ENCODE measurements at places on chromosomes 12 and 14.

- peak; percentile 48 for DNase-seq
Measured at GRCh38 chr14:99213101-99213500, 58.9 kb downstream of the BCL11B start.

DNA sequence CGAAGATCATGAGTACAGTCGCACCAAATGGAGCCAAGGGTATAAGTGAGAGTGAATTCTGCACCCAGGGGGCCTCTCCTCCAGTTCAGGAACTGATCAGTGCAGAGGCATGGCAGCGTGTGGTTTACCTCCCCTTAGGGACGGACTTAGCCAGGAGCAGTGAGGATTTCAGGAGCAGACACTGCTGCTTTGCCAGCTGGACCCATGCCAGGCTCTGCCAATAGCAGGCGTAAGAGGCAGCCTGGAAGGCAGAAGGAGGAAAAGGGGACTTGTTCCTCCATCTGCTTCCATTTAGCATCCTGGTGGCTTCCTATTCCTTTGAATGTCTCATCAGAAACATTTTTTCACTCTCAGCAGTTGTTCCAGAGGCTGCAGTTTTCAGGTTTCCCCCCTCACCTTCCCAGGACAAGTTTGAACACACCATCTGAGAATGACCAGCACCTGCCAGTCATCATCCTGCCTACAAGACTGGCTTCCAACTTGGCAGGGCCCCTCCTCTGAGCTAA is 137.0 kb upstream of the LMNTD1 start:
- no peak for DNase-seq

GRCh38 chr12:101915841-101916240 is 38.5 kb downstream of the DRAM1 start:
- DNase-seq = no peak

DNA sequence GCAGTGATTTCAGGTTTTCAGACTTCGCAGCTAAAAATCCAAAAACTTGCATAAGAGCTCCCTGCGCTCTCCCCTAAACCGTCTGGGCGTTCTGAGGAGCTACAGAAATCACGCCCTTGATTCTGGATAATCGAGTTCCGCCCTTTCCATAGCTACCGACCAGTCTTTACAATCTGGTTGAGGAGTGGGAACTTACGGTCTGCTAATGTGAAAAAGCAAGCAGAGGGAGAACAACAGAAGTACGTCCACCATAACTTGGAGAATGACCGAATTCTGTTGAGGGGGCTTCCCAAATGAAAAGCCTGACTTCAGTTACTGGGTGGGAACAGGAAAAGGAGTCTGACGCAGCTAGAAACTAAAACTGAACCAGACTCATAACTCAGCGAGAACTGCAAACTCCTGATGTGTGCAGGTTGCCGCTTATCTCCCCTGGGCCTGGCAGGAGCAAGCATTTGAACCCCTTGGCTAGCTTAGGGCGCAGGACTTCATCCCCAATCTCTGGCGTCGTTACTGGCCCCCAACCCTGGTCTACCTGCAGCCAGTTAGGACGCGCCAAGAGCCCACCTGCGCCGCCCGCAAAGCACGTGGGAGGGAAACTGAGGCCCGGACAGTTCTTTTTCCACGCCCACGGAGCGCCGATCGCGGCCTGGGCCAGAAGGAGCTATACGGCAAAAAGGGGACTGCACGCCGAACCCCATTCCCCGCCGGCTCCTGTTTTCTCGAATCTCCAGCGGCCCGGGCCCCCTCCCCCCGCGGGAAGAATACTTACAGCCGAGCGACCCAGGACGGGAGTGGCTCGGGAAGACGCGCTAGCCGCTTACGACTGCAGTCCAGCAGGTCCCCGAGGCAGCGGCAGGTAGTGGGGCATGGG is 838 bp downstream of the LRIG3 start:
- DNase-seq = peak; percentile 65

- no peak for DNase-seq
Measured at GRCh38 chr14:32682214-32682613, 256.5 kb upstream of the NPAS3 start.

- DNase-seq = peak; percentile 60
Measured at GRCh38 chr12:122064025-122064777, 14.4 kb upstream of the MLXIP start.

- DNase-seq = no peak
Measured at GRCh38 chr14:95061317-95062093, 95.8 kb downstream of the DICER1 start.

DNA sequence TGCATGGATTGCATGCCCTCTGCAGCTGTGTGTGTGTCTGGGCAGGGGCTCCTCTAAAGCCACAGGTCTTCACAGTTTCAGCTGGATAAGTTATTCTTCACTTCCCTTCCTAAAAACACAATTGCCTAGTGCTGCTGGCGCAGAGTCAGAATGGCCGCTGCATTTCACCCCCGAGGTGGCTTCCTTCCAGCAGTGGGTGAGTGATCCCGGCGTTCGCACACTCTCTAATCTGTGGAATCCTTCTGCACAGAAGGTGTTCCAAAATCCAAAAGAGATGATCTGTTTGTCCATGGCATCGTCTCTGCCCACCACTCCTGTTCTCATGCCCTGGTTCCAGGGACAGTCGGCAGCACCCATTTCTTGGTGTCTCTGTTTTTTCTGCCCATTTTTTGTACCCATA is 340.7 kb downstream of the DPF3 start:
- DNase-seq = no peak

- DNase-seq = no peak
Measured at GRCh38 chr14:34912182-34912581, 37.0 kb upstream of the BAZ1A start.

- no peak for DNase-seq
Measured at GRCh38 chr12:105916760-105917039, 222.1 kb downstream of the NUAK1 start.

DNA sequence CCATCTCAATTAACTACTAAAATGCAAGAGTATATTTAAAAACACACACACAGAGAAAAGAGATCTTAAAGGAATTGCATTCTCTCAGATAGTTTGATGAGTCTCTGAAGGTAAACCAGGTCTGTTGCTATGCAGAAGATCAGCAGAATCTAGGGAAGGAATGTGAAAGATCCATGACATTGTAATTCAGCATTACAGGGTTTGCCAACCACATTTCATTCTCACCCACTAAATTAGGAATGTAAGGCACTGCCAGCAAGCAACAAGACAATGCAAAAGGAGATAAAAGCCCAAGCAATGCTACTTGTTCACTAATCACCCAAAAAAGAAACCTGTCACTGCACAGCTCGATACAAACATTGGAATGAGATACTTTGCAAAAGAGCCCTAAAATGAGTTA is 106.3 kb downstream of the LRIG3 start:
- DNase-seq = peak; percentile 26

GRCh38 chr12:51388069-51388799 is 3.0 kb downstream of the GALNT6 start:
- DNase-seq = peak; percentile 93

GRCh38 chr12:104699489-104700190 is 242.9 kb downstream of the CHST11 start:
- DNase-seq = peak; percentile 58

DNA sequence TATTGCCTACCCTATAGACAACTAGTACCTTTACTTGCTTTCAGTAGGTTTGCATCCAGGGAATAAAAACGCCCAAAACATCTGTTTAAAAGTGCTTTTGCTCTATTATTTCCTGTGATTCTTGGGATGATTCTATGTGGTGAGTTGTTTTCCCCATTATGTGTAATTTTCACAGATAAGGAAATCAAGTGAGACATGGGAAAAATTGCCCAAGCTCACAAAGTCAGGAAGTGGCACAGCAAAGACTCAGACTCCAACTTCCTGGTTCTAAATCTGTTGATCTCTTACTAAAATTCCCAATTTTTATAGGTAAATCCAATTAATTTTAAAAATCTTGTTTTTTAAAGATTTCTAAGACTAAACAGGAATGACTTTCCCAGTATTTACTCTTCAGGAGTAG is 39.0 kb downstream of the NID2 start:
- DNase-seq = no peak

DNA sequence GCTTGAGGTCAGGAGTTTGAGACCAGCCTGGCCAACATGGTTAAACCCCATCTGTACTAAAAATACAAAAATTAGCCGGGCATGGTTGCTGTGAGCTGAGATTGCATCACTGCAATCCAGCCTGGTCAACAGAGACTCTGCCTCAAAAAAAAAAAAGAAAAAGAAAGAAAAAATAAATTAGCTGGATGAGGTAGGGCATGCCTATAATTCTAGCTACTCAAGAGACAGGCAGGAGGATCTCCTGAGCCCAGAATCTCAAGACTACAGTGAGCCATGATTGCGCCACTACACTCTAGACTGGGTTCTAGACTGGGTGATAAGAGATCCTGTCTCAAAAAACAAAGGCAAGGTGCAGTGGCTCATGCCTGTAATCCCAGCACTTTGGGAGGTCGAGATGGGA is 16.9 kb downstream of the PPP4R3A start:
- peak; percentile 68 for DNase-seq

- no peak for DNase-seq
Measured at GRCh38 chr14:104091061-104091926, 5.8 kb downstream of the ASPG start.

DNA sequence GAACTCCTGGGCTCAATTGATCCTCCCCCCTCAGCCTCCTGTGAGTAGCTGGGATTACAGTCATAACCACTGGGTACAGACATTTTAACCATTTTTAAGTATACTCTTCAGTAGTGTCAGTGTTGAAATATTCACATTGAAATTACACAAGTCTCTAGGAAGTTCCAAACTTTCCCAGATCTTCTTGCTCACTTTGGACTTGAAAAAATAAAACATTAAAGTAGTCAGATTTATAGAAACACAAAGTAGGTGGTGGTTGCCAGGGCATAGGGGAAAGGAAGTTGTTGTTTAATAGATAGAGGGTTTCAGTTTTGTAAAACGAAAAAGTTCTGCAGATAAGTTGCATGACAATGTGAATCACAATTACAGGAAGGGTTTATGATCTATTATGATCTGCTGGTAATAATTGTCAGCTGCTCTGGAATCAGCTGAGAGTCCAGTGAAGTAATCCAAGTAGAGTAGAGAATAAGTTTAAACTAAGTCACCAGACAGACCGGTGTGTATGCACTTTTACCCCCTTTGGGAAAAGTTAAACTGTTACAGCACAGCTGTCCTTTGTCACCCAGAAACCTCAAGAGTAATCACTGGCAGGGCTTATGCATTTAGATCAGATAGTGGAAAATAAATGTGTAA is 27.4 kb downstream of the PCNX1 start:
- DNase-seq = peak; percentile 55

Data from adipocyte (in vitro differentiated cells).